ENCODE measurements at places on chromosomes 7 and 10.

DNA sequence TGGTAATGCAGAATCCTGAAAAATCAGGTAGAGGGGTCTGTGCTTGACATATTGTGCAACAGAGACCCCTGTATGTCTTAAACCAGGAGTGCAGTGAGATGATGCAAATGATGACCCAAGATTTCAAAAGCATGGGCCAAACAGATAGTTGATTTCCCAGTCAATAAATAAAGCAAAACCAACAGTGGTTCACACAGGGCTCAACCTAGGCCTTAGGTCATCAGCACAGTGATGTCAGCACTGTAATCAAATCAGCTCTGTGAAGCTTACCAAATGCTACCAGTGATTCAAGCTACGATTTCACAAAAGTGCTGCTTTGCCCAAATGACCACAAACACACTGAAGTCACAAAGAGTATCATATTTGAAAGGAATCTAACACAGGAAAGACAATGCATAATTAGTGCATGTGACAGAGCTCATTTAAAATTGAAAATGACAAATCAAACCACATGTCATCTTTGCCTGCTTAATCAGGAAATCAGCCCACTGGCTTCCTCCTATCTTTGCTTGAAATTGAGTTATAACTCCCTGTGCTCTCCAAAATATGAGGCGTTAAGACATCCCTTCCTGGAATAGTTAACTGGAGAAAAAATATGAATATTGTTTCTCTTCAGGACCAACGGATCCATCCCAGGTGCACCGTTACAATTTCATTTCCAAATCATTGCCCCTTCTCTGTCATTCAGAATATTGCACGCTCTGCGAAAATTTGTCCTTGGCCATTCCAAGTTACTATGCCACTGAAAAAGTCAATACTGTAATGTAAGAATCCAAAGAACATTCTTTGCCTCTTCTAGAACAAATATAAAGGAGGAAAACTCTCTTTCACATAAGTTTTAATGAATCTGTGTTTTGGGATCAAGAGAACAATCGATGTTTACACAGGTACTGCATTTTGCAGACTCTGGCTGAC is 41.9 kb upstream of the ASL start:
- DNase-seq: no peak

GRCh38 chr10:110672580-110672919 is 28.4 kb downstream of the RBM20 start:
- DNase-seq: no peak

GRCh38 chr7:13850185-13850752 is 139.2 kb downstream of the ETV1 start:
- DNase-seq: peak; percentile 87

GRCh38 chr7:152587366-152587765 is 88.6 kb downstream of the XRCC2 start:
- no peak for DNase-seq

DNA sequence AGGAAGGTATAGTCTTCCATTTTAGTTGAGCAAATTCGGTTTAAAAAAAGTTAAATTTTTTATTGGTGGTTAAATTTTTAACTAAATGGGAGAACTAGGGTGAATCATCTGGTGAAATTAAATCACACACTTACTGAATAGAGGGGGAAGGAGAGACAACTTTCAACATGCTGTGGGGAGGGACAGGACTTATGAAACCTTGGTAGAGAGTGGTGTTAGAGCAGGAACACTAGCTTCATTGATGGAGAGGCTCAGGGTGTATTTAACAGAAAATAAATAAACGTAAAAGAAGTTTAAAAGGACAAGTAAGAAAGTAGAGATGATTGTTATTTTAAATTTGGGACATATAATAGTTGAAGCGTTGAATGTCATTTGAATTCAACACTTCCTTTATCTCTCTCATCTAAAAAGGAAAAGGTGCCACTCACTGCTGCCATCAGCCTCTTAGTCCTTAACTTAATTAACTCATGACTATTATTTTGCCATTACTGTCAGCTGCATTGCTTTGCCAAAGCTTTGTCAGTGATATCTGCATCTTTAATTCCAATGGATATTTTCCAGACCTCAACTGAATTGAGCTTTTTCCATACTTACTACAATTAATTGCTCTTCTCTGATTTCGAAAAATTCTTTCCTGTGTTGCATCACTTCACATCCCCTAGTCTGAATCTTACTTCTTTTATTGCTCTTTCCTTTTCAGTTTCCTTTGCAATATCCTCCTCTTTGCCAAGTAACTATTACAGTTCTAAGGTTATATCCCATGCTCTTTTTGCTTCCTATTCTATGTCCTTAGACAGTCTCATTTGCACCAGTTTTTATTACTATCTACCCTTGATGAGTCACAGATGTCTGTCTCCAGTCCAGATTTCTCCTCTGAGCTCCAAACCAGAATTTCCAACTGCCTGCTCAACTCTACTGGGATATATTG is 71.7 kb downstream of the GNAT3 start:
- DNase-seq: peak; percentile 7

GRCh38 chr7:50156163-50156562 is 63.1 kb upstream of the ZPBP start:
- no peak for DNase-seq

GRCh38 chr7:150329331-150330120 is 6.2 kb upstream of the ACTR3C start:
- peak; percentile 60 for DNase-seq

DNA sequence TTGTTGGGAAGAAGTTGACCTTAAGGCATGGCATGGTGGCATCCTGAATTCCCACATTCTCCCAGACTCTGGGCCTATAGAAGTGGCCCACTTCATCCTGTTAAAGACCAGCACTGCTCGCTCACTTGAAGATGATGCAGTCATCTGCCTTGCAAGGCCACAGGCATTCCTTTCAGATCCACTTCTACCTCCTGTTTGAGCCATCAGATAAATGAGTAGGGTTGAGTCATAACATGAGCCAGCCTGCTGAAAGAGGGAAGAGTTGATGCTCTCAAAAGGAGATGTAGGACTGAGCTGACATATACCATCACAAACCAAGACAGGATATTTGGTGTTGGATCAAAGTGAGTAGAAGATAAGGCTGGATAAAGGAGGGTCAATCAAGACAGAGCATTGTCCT is 1.5 kb upstream of the EBLN1 start:
- DNase-seq: no peak

DNA sequence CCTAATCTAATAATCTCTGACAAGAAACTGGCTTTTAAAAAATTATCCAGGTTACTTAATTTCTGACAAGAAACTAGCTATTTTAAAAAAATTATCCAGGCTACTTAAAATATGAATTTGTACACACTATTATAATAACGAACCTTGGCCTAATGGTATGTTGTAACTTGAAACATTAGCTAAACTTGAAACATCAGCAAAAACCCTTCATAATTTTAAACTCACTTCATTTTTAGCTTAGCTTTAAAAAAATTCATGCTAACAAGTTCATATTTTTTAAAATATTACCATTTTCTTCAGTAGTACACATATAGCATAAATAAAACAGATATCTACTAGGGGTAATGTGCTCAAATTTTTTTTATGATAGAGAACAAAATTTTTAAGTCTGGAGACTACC is 35.6 kb downstream of the BRAF start:
- DNase-seq: no peak

GRCh38 chr10:60817398-60817805 is 39.1 kb downstream of the CDK1 start:
- DNase-seq: peak; percentile 20

GRCh38 chr7:71206184-71206583 is 74.2 kb downstream of the GALNT17 start:
- DNase-seq: no peak

DNA sequence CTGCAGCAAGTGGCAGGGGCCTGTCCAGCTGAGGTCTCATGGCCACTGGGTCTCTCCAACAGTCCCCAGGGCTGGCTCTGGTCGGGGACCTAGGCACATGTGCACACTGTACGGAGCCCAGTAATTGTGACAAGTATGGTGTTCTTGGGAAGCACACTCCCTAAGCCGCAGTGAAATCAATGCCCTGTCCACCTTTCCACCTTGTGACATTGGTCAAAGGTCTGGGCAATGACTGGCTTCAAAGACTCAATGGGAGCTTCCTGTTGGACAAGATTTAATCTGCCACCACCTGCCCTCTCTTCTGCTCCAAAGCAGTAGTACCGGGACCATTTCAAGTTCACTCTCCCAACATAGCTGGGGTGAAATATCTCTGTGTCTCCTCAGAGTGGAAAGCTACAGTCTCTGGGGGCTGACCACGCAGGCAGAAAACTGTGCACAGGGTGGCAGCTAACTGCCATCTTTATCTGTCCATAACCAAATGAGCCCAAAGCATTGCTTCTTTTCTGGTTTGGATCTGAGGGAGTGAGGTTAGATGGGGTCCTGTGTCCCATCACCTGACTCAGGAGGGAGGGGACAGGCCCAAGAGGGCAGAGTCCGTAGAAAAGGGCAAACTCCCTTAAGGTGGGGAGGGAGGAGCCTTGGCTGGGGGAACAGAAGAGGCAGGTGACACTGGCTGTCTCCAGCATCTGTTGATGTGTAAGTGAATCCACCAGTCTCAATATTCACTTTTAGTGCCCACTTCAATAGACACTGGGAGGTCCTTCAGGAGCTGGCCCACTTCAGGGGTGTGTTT is 307.7 kb downstream of the TNS3 start:
- no peak for DNase-seq

DNA sequence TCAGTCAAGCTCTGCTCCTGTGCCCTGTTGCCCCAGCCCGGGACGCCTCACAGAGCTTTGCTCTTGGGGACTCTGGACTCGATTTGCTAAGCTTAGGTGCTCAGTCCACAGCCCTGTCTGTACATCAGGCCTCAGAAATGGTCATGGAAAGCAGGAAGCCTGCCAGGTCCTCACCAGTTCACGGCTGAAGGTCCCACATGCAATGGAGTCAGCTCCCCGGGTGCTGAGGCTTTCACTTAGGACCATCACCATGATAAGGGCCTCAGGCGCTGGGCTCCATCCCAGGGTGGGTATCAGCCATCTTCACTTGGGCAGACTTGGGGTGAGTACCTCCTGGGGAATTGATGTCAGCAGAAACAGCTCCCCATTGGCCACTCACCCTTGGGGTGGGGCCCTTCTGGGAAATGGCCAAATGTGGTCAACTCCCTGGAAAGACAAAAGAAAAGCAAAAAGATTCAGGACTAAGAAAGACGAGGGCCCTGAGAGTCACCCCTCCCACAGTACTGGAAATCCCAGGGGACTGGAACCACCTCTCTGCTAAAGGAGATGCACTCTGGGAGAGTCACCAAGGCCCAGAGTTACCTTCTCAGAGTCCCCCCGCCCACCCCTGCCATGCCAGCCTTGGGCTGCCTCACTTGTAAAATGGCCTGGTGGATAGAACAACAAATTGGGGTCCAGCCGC is 37.6 kb downstream of the FAM53B start:
- no peak for DNase-seq

- no peak for DNase-seq
Measured at GRCh38 chr7:140300243-140301136, 97.8 kb downstream of the SLC37A3 start.

GRCh38 chr10:36096576-36096975 is 454.5 kb upstream of the FZD8 start:
- no peak for DNase-seq

Measured in MG63 (cell line).